ENCODE measurements at places on chromosomes 5 and 9.
A peak's percentile ranks its signal among the peaks of the same experiment; 100 is the strongest.

DNA sequence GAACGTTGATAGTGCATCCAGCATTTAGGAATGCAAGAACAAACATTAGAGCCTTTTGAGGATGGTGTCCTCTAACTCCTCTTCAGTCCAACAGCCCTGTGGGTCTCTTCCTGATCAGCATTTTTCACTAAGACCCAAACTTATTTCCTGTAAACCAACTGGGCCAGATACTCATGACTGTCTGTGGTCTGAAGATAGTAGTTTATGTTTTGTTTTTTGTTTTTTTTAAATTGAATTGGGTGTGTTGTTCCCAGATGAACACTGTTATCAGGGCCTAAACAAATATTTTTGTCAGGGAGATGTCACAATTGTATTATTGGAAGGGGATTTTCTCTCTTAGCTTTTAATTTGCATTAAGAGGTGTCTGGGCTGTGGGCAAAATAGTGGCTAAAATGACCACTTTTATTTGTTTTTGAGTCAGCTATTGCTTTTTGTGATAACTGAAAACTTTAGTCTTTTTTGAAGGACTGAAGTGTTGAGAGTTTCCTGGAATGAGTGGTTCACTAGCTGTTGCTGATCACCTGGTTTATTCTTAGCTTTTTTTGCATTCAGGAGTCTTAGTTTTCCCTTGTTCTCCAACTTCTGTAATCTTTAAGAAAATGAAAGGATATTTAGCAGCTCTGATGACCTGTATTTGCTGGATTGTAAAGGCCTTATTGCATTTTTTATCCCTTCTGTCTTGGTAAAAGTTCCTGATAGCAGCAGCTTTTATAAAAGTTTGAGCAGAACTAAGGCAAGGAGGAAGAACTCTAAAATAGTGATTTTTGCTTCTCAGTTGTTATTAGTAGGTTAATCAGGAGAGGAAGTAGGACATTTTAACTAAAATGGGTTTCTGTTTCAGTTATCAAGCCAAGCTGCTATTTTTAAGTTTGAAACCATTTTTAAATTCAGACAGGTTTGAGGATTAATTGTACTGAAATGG is 5.5 kb downstream of the MAN2A1 start:
- DNase-seq = no peak

- no peak for DNase-seq
Measured at GRCh38 chr9:84807870-84808390, 138.4 kb downstream of the NTRK2 start.

- peak; percentile 29 for DNase-seq
Measured at GRCh38 chr5:92402956-92403702, 1020.0 kb upstream of the ARRDC3 start.

GRCh38 chr9:98006127-98006796 is 23.1 kb downstream of the ANP32B start:
- DNase-seq = no peak

DNA sequence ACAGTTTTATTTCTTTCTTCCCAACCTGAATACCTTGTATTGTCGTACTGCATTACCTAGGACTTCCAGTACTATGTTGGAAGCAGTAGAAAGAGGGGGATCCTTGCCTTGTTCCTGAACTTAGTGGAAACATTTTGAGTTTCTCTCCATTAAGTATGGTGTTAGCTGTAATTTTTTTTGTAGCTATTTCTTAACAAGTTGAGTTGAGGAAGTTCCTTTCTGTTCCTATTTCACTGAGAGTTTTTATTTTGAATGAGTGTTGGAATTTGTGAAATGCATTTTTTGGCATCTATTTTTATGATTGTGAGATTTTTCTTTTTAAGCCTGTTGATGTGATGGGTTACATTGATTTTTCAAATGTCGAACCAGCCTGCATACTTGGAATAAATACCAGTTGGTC is 49.0 kb downstream of the FSD1L start:
- DNase-seq = no peak
